Islet precursor cell (in vitro differentiated cells): ENCODE measurements at places on chromosomes 2 and 18.

DNA sequence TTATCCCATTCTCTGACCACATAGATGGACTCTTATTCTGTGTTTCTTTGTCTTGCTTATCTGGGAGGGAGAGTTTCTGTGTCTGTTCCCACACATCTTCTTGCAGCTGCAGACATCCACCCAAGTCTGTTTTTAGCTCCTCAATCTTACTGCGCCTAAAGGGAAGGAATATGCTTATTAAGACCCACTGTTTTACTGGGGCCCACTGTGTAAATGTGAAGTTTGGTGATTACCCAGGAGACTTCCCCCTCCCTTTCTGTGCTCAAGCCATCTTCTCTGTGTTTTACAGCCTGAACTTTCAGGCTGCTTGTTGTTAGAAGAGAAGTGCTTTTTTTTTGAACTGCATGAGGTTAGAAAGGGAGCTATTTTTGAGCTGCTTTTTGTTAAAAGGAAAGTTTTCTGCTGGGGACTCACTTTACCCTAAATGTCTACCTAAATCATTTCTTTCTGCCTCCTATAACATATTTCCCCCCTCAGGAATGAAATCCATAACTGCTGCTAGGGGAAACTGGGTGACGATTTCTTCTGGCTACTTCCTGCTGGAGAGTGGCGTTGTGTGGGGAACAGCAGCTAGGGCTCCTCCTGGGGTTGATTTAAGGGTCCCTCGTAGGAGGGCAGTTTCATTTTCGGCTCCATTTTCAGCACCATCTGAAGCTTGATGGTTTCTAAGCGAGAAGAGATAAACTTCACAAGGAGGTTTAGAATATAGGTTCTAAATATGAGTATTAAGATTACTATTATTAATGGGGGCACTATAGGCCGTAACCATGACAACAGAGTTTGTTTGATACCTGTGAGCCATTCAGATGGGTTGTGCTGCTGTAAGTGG is 39.5 kb upstream of the GMCL1 start:
- DNase-seq = no peak

- DNase-seq = peak; percentile 46
These were observed 81.0 kb downstream of the EDAR start for GRCh38 chr2:108907822-108908712.

- DNase-seq = no peak
These were observed 122.6 kb downstream of the WDPCP start for GRCh38 chr2:63465633-63466032.

DNA sequence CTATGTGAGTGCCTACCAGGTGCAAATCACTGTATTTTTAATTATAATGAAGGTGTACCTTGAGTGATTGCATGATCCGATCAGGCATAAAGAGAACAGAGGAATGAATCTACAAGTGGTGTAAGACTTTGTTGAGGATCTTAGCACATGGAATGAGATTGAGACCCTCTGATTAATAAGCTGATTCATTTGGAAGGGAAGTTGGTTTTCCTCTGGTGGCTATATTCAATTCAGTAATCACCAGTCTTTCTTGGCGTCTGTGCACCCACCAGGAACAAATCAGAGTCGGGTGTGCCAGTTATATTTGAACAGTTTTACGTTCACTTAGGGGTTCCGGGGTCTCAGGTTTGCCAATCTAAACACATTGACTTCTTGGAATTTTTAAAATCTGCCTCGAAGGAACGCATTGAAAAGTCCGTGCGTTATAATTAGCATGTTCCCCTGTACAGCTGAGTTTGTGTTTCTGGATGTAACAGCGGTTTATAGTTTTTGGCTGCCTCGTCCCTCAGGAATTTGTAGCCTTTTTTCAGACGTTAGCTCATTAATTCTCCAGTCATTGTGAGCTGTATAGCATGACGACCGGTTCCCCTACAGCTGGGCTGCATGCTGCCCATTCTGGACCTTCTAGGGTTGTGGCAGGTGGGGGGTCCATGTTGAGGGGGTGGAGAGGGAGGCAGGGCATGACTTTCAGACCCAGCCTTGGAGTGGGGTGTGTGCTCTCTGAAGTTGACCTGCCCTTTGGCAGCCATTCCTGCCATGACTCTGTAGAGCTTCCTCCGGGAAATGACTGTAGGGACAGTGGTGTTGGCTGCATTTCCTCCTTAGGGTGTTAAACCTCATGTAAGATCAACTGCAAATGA is 20.3 kb downstream of the MYO1B start:
- no peak for DNase-seq

DNA sequence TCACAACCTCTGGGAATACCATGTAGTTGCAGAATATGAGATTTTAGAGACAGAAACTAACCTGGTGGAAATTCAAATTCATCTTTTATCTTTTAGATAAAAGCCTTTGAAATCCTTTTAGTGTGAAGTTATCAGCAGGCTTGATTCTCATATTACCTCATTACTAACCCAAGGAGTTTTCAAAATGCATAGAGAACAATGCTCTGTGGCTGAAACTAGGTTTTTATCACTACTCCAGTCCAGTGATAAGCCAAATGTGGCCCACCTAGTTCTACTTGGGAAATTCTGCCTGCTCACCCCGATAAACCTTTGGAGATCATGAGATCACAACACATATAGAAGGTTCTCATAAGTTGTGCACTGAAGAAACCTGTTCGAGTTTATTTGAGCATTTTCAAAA is 121.7 kb downstream of the MMADHC start:
- no peak for DNase-seq

- DNase-seq = peak; percentile 63
These were observed 36.7 kb downstream of the RMC1 start for GRCh38 chr18:23539911-23540525.

GRCh38 chr18:58314284-58314683 is 270.3 kb downstream of the NEDD4L start:
- peak; percentile 93 for DNase-seq

DNA sequence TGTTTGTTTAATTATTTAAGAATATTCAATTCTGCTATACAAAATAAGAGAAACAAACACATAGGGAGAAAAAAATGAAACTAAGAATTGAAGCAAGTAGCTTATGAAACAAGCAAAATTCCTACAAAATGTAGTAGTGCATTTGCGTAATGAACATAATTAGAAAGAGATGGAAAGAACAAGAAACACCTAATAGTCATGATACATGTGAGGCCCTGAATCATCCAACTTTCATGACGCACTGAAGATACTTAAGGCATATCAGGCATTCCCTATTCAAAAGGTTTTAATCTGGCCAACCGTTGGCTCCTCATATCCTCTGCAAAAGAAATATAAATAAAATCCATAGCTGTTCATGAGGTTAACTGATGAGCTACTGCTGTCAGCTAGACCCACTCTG is 14.5 kb upstream of the NAB1 start:
- no peak for DNase-seq

GRCh38 chr18:61606068-61606660 is 272.9 kb downstream of the CDH20 start:
- peak; percentile 95 for DNase-seq

DNA sequence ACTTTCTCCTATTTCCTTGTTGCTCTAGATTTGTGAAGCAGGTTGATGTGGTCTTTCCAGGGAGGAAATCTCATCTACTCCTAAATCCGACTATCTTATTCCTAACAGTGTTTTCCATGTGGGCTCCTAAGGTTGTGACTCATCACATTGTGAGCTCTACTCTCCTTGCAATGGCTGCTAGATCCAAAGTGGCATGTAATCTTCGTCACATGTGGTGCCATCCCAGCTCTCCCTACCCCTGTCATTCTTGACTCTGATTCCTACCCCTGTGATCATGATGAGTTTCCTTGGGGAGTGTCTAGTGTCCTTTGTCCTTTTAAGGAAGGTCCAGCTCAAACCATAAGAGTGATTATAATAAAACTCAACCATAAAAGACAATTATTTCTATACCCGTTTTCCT is 47.3 kb upstream of the GULP1 start:
- DNase-seq = no peak

GRCh38 chr2:31387850-31388249 is 26.7 kb downstream of the XDH start:
- peak; percentile 57 for DNase-seq

DNA sequence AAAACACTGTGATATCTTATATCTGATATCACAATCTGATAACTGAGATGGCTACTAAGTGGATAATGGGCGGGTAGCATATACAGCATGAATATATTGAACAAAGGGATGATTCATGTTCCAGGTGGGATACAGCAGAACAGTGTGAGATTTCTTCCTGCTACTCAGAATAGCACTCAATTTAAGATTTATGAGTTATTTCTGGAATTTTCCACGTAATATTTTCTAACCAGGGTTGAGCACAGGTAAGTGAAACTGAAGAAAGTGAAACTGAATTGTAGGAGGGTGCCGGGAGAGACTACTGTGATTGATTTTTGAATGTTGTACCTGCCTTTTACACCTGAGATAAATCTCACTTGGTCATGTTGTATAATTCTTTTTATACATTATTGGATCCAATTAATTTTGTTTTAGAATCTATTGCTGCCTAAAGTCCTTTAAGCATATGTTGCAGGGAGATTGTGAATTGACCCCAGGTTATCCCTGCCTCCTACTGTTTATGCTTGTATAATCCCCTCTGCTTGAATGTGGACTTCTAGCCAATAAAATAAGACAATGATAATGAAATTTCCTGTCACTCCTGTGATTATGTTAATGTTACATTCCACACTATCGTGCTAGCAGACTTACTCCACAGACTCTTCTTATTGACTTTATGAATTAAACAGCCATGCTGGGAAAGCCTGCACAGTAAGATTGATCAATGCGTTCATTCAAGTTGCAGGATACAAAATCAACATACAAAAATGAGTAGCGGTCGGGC is 67.6 kb upstream of the RBBP8 start:
- DNase-seq = no peak

DNA sequence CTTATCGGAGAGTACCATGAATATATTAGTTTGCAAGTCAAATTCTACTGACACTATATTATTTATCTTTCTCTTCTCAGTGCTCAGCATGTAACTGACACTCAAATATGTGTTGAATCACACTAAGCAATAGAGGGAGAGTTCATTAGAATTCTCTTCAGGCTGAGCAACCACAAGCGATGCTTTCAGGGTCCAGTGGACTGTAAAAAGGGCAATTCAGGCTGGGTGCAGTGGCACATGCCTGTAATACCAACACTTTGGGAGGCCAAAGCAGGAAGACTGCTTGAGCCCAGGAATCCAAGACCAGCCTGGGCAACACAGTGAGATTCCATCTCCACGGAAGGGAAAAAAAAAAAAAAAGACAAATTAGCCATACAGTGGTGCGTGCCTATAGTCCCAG is 16.3 kb downstream of the PDE6D start:
- DNase-seq = no peak

GRCh38 chr18:69626171-69626570 is 225.5 kb downstream of the DOK6 start:
- DNase-seq = no peak

DNA sequence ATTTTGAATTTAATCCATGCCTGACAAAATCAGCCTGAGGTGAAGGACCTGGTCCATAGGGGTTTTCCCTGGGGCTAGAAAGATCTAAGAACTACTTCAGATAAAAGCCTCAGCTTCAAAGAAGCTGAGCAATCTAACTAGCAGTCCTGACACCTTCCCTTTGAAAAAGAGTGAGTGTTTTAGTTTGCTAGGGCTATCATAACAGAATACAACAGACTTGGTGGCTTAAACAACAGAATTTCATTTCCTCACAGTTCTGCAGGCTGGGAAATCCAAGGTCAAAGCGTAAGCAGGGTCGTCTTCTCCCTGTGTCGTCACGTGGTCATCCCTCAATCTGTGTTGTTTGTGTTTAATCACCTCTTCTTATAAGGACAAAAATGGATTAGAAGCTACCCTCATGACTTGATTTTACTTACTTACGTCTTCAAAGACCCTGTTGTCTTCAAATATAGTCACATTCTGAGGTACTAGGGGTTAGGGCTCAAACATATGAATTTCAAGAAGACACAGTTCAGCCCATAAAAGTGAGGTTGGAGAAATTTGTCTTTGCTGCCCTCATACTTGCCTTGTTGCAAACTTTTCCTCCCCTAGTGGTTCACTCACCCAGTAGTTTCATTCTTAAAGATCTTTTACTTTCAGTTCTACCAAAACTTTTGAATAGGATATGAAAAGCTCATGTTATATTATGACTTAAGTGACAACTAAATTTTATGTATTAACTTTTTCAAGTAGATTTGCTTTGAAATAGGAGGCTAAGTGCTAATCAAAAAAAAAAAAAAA is 673.8 kb downstream of the ARHGAP15 start:
- DNase-seq = no peak

DNA sequence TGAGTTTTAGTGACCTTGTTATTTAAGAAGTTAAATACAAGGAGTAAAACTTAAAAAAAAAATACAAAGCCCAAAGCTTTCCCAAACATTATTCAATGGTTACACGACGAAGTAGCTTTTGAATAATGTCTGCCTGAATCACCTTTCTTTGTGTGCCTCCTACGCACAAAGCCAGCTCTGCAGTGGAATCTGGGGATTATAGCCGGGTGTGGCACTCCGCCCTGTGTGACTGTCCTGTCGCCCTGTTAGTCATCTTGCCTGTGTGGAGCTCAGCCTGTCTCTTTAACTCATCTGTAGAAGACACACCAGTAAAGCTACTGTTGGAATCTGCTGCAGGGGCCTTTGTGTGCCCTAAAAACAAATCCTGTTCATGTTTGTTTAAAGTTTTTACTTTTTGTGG is 79.4 kb upstream of the TCF7L1 start:
- DNase-seq = peak; percentile 89

DNA sequence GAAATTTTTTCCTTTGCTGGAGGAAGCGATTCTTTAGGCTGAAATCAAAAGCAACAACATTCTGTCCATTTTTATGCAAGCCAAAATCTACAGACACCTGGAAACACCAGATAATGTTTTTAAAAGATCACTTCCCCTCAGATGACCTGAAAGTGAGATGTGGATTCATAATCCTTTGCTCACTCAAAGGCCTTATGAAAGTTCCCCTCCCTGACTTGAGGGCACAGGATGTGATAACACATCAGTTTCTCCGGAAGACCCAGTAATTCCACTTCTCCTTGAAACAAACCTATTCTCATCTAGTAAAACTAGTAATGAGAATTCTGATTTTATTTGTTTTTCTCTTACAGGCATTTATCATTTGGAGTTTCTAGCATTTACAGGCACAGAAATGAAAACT is 218.3 kb upstream of the RND3 start:
- no peak for DNase-seq

DNA sequence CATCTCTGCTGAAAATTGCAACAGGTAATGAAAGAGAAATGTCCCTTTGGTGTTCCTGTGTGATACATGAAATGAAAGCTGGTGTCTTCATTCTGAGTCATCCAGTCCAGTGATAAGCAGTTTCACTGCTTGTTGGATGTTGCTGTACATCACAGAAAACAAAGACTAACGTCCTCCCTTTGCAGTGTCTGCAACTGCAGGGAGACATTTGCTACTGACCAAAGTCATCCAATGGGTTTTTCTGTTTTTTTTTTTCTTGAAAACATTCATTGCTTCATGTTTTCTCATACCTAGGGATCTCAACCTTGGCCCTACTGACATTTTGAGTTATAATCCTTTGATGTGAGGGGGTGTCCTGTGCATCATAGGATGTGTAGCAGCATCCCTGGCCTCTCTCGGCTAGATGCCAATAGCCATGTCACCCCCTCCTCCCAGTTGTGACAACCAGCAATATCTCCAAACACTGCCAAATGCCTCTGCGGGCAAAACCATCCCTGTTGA is 63.6 kb upstream of the FZD5 start:
- DNase-seq = no peak
